ENCODE measurements at places on chromosomes 3 and 15.

GRCh38 chr15:66734961-66735908 lies 33.2 kb downstream of the SMAD6 start:
- DNase-seq: no peak

DNA sequence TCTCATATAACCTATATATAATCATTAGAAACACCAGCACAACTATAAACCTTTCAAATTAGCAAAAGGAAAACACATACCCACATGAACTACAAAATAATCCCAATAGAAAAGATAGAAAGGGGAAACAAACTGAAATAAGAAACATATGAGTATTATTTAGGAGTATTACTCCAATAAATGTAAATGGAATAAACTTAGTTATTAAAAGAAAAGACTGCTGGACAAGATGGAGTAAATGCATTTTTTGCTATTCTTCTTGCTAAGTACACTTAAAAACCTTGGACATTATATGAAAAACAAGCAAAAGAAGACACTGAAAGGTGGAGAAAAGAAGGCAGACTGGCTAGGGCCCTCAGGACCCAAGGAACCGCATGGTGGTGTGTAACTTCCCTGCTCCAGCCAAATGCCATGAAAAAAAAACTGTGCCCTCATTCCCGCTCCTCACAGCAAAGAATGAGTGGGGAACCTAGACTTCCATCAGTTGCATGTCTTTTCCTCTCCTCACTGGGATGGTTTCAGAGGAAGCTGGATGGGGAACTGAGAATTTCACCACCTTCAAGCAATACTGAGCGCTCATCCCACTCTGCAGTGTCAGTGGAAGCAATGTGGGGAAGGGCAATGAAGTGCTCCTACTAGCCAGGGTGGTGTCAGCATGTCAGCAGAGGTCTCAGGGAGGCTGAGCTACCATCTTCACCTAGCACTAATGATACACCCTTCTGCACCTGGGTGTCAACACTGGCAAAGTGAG lies 43.7 kb upstream of the ADAMTS17 start:
- DNase-seq: no peak

GRCh38 chr15:23074684-23075083 lies 35.3 kb upstream of the TUBGCP5 start:
- peak; percentile 64 for DNase-seq

- DNase-seq: peak; percentile 97
Observed at GRCh38 chr3:93979850-93980676, at the start of gene ARL13B. ARL13B (plus strand) TSS chr3:93980155; CDS start chr3:93980424, 269 bp downstream.

GRCh38 chr15:78434134-78434533 lies 3.9 kb upstream of the IREB2 start:
- peak; percentile 85 for DNase-seq

DNA sequence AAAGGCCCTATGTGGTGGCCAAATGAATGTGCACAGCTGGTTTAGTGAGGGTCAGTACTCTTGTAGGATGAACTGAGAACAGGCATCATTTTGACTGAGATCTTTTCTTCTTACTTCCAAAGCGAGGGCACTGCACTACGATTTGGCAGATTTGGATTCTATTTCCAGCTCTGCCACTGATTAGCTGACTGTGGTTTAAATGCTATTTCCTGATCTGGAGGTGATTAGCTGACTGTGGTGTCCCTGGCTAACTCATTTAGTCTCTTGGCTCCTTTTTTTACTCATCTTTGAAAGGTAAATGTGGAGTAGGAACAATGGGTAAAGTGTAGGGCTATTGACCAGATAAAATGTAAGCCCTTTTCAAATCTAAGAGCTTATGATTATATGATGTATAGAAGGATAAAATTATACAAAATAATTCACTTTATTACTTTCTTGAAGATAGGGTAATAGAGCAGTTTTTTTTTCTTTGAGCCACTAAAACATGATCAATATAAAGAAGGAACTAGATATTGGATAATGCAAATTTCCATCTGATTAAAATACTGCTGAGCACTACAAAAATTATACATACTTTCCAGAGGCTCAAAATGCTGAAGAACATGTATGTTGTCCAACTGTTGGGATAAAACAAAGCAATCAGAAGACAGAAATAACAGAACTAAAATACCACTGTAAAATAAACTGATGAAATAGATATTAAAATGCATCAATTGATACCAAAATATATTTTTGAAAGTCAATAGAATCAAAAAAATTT lies 39.7 kb upstream of the PLOD2 start:
- no peak for DNase-seq

DNA sequence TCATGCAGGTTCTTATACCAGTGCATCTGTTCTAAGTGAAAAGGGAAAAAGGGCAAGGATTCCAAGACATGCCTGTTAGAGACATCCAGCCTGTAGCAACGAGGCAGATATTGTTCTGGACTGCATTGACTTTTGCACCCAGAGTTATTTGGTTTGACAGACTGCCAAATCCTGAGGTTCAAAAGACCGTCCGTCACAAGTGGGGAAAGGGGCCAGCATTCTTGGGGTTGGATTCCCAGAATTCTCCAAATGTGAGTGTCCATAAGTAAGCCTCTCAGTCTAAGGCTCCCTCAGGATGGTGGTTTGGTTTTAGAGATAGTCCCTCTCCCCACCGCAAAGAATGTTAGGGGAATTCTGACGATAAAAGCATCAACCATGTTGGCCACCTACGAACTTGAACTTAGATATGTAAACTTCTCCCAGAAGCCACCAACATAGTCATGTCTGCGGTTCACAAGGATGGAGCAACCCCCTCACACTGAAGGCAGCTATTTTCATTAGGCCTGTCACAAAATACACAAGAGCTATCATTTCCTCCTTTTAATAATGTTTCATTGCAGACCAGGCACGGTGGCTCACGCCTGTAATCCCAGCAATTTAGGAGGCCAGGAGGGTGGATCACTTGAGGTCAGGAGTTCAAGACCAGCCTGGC lies 13.6 kb upstream of the LACTB start:
- DNase-seq: no peak

DNA sequence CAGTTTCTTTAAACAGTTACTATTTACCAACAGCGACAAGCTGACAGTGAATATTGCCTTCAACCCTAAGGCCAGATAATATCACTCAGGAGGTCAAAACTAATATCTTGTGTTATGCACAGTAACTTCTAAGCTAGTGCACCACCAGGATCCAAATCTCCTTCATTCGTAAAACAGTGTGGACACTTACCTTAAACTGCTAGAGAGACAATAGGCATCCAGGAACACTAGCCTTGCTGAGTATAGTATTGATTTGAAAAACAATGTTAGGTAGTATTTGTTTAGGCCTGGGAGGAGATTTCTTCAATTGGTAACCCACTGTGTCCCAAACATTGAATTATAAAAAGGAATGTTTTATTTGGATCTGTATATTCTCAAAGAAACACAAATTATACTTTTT lies 707.9 kb upstream of the UBE2E2 start:
- DNase-seq: no peak

GRCh38 chr15:63364399-63365272 lies 17.0 kb downstream of the CA12 start:
- DNase-seq: no peak

- DNase-seq: no peak
Observed at GRCh38 chr15:57165992-57166391, 210.3 kb upstream of the CGNL1 start.

DNA sequence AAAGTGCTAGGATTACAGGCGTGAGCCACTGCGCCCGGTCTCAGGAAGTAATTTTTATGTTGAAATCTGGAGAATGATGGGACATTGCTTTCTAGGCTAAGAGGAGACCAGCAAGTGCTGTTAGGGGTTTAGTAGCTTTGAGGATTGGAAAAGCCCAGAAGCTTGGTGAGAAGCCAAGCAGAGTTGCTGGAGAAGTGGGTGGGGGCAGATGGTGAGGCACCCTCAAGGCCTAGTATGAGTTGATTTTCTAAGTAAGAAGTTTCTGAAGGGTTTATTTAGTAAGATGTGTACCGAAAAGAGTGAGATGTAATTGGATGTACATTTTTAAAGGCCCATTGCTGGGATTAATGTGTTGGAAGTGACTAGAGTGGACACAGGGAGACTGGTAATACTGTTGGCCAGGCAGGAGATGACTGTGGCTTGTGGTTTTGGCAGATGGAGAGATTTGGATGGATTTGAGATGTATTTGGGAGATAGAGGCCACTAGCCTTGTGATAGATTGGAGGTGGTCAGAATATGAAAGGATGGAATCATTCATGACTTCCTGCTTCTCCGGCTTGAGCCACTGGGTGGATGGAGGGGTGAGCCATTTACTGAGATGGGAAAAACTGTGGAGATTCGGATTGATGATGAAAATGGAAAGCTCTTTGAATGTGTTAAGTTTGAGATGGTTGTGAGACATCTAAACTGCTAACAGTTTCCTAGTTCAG lies 2.3 kb downstream of the LRRC28 start:
- DNase-seq: no peak

- no peak for DNase-seq
Observed at GRCh38 chr15:39302936-39303335, 277.9 kb upstream of the THBS1 start.

GRCh38 chr15:63322541-63322940 lies 45.1 kb downstream of the APH1B start:
- no peak for DNase-seq

DNA sequence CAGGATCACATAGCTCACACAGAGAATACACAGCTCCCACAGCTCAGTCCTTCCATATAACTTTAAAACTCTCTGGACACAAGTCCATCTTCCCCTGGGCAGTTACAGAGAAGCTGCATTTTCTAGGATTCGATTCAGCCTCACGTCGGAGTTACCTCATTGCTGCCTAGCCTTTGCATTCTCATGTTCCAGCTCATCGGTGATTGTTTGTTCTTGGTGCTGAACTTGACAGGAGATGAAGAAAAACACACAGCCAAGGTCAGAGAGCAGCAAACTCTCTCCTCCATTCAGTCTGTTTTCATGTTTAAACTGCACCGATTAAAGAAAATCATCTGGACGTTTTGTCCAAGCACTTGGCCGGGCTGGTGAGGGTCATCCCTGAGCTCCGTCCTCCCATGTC lies 375.5 kb upstream of the CFAP20DC start:
- no peak for DNase-seq

DNA sequence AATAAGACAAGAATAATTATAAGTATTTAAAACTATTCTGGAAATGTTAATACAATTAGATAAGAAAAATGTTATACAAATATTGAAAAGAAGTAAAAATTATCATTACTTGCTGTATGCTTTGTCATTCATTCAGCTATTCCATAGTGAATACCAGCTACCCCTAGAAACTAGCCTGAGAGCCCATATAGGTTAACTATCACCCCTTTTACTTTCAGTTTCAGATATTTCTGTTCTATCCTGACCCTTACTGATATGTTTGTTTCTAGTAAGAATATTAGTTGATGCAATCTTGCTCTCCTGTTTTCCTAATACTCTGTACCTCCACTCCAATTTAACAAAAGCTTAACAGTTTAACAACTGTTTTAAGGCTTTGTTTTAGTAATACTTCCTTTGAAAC lies 31.6 kb downstream of the FAM227B start:
- no peak for DNase-seq

DNA sequence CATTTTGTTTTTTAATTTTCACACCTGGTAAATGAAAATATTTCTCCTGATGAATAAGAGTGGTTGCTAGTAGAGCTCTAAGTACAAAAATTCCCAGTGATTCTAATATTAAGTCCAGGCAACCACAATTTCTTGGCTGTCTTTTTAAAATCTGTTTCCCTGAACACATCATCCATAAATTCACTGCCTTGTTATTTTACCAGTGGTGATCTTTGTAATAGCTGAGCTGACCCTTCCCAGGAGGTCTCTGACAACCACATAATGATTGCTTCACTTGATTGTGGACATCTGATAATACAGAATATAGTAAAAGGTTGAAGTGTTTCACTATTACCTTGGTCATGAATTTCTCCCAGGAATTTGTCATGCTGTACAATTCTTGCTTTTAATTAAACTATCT lies 13.9 kb upstream of the TOP2B start:
- no peak for DNase-seq

GRCh38 chr15:98126326-98127085 lies 166.0 kb downstream of the ARRDC4 start:
- DNase-seq: no peak

DNA sequence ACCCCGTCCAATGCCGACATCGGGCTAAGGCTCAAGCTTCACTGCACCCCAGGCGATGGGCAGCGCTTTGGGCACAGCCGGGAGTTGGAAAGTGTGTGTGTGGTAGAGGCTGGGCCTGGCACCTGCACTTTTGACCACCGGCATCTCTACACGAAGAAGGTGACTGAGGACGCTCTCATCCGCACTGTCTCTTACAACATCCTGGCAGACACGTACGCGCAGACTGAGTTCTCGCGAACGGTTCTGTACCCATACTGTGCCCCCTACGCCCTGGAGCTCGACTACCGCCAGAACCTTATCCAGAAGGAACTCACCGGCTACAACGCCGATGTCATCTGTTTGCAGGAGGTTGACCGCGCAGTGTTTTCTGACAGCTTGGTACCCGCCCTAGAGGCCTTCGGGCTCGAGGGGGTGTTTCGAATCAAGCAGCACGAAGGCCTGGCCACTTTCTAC lies 1.0 kb downstream of the PDE12 start:
- peak; percentile 44 for DNase-seq

DNA sequence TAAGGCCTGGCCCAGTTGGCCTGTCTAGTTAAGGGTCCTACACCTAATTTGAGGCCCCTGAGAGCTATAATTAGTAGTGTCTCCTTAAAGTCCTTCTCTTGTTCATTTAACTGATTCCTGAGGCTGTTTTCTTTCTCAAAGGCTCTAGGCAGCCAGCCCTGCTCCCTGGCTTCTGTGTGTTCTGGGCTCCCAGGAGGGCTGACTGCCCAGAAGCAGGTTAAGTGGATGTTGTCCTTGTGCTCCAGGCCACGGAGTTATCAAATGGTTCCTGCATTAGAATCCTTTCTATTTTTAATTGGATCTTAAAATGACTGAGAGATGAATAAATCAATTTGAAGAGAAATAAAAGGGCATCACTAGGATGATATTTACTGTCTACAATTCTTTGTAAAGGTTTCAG lies 140.0 kb downstream of the SNRK start:
- DNase-seq: no peak

DNA sequence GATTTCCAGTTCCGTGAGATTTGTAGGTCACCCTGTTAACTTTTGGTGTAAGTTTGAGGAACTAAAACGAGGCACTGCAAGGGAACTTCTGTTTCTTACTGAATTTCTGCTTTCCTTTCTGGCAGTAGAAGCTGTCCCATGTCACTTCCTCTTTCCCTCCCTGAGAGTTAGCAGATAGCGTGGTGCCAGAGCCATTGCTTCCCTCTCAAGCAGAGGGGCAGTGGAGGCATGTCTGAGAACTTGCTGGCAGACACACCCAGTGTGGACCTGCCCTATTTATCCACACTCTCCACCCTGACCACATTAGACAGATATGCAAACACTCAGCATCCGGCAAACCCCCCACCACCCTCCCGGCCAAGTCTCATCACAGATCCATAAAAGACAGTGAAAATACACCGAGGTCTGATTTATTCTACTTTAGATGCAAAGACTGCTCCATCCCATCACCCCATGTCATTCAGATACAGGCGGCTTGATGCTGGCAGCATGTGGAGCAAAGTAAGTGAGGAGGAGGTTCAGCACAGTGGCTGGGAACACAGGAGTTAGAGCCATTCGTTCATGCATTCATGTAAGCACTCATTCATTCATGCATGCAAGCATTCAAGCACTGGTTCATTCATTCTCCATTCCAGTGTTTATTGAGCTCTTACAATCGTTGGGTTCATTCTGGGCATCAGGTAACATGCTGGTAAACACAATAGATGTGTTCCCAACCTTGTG lies 324.7 kb downstream of the SHQ1 start:
- peak; percentile 96 for DNase-seq

Measured in KBM-7 (cell line).